Right forelimb (tissue), 1 donor: ENCODE measurements at places on chromosomes 3 and 15.

DNA sequence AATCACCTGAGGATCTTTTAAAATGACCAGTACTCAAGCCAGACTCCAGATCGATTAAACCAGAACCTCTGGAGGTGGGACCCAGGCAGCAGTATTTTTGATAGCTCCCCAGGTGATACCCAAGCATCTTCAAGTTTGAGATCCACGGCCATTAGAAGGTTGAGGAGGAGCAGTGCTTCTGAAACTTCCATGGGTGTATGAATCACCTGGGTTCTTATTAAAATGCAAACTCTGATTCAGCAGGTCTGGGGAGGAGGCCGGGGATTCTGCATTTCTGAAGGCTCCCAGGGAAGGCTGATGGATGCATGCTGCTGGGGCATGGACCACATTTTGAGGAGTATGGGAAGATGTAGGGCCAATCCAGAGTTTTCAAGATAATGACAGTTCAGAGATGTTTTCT, 55.4 kb downstream of the ATG7 start:
- DNase-seq, result no peak

- no peak for DNase-seq
These were observed 146.2 kb upstream of the DPH6 start for GRCh38 chr15:35691891-35692867.

- peak; percentile 57 for DNase-seq
These were observed 8.2 kb downstream of the ALG3 start for GRCh38 chr3:184240384-184241140.

DNA sequence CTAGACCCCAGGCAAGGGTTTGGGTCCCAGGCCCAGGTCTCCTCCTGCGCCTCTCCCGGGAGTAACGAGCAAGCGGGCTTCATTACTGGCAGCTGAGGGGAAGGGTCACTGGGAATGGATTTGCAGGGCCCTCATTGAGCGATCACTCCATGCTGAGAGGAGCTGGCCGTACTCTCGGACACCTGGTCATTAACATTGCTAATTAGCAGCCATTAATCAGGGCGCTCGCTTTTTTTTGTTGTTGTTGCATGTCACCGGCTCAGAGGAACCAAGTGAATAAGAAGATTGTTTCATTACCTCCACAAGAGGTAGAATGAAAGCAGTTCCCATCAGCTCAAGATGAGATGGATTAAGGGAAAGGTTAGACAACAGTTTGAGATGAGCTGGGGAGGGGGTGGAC, 293.0 kb upstream of the ATP11B start:
- no peak for DNase-seq

DNA sequence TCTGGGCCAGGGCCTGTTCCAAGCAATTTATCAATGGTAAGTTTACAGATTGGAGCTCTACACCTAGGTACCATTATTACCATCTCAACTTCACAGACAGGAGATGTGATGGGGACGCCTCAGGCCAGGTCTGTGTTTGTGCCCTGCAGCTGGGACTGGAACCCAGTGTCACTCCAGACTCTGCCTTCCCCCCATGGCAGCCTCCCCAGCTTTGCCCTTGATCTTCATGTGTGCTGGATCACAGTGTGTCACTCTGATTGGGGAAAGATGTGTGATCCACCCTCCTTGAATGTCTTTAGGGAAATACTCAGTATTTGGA, 59.6 kb downstream of the MGLL start:
- DNase-seq, result no peak

DNA sequence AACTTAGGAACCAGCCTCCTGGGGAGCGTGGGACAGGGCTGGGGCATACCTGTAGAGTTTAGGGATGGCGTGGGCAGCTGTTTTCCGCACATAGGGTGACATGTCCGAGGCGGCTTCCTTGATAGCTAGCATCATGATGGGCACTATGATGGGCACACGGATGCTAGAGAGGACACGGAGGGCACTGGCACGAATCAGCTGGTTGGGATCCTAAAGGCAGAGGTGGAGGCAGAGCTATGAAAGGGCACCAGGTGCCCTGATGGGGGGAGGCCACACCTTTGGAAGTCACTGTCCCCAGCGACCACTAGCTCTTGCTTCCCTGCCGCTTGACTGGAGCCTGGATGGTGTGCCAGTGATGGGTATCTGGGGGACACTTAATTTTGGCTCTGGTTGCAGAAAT, 28.3 kb downstream of the AP3B2 start:
- no peak for DNase-seq

- no peak for DNase-seq
These were observed 114.2 kb downstream of the ULK4 start for GRCh38 chr3:41847679-41848078.

DNA sequence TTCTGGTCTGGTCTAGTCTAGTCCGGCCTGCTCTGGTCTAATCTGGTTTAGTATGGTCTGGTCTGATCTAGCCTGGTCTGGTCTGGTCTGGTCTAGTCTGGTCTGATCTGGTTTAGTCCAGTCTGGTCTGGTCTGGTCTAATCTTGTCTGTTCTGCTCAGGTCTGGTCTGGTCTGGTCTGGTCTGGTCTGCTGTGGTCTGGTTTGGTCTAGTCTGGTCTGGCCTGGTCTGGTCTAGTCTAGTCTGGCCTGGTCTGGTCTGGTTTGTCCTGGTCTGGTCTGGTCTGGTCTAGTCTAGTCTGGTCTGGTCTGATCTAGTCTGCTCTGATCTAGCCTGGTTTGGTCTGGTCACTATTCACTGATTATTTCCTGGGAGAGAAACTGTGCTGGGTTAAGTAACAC, 84.1 kb upstream of the PRR23E start:
- peak; percentile 36 for DNase-seq

DNA sequence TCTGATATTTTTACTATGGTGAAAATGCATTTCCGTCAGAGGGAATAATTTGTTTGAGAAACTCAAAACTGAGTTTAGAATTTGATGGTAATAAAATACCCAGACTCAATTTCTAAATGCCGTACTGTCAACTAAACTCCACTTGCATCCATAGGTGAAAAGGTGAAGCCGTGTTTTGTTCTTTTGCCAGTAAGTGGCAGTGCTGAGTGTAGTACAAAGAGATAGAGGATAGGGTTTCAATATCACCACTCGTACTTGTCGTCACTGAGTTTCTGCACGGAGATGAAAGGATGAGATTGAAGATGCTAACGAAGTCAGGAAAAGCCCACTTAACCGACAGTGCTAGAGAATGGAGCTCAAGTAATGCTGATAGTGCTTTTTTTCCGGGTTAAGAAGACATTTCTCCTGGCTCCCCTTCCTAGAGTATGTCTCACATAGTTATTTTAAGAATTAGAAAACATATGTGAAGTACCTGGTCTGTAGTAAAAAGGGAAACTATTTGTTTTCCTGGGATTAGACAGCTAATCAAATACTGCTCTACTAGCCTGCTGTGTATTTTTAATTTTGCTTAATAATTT, 345.1 kb downstream of the IL5RA start:
- no peak for DNase-seq

DNA sequence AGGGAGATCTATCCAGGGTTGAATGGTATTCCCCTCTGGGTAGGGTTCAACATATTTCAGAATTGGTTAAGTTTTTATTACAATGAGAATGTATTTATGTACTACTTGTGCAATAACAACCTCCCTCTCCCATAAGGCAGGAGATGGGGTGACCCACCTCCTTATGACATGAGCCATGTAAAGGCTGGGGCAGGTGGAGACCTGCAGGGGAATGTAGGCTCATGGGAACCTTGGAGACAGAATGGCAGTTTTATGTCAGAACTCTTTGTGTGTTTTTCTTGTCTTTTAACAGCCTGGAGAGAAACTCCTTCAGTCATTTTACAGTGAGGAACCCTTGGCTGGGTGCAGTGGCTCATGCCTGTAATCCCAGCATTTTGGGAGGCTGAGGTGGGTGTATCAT, 24.6 kb upstream of the INSYN1 start:
- no peak for DNase-seq

DNA sequence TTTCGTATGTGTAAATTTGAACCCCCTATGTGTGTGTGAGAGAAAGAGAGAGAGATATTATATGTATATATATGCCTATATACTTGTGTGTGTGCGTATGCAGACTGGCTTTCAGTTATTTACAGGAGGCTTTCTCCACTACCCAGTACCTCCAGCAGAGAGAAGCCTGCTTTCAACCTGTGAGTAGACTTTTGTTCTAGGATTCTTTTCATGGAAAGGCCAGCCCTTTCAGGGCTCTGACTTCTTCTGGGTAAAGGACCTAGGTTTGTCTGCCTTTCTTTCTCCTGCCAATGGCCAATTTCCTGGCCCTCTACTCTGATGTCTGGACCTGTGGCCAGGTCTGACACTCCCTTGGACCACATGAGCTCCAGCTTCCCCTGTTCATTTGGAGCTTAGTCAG, 23.8 kb downstream of the LRRC28 start:
- DNase-seq, result no peak

DNA sequence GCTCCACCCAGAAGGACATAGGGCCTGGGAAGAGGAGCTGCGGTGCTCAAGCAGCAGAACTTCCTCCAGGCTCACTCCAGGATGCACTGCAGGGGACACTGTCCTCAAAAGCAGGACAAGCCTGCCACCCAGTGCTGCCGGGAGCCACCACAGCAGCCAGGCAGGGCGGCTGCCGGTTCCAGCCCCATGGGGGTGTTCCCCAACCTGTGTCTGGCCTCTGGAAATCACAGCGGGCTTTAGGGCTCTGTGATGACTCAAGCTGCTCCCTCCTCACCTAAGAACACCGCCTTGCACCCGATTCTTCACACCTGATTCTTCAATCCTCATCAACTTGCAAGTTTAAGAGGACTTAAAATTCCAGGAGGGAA, 71.9 kb upstream of the SLC6A11 start:
- DNase-seq, result no peak

GRCh38 chr15:70409388-70409787, 311.7 kb upstream of the TLE3 start:
- no peak for DNase-seq

- DNase-seq, result no peak
These were observed 207.6 kb upstream of the AZI2 start for GRCh38 chr3:28556195-28556594.

GRCh38 chr3:188234132-188234531, 80.2 kb downstream of the LPP start:
- DNase-seq, result no peak

GRCh38 chr3:38560996-38561717, 65.0 kb downstream of the EXOG start:
- peak; percentile 10 for DNase-seq

DNA sequence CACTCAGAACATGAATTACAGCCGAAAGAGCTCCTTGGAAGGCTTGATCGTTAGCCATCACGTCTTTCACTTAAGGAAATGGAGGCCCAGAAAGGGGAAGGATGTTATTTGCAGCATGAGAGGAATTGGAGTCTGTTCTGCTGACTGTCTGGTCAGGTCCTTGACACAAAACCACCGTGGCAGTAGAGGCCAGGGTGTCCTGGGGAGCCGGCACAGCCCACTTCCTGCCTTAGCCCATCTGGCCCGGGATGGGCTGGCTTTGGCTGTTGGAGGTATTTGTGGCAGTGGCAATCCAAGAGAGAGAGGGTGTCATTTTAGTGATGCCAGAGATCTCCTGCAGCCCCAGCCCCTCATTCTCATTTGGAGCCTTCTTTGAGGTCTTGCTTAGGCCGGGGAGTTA, 37.4 kb downstream of the ST6GAL1 start:
- DNase-seq, result no peak

- DNase-seq, result no peak
These were observed 23.2 kb downstream of the LMCD1 start for GRCh38 chr3:8524656-8525399.

- DNase-seq, result no peak
These were observed 108.0 kb downstream of the MFSD1 start for GRCh38 chr3:158909870-158910269.

DNA sequence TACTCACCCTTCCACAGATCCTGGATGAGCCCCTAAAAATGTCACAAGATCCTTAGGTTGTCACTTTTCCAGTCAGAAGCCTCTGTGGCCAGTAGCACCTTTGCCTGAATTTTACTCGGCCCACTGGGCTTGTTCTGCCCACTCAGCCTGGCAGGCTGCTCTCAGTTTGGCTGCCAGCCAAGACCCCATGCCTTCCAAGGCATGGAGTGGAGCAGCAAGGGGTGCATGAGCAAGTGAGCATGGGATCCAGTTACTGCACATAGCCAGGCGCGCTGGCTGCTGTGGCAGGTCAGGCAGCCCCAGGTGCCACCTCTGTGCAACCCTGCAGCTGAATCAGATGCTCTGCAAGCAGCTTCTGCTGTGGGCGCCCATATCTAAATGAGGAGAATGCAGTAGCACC, 79.3 kb downstream of the CGGBP1 start:
- no peak for DNase-seq

GRCh38 chr3:52792961-52793695, 1.5 kb upstream of the ITIH3 start:
- DNase-seq, result no peak
